ENCODE measurements at places on chromosomes 4 and X.

GRCh38 chr4:109611045-109611646 lies 51.1 kb downstream of the MCUB start:
- DNase-seq = no peak

DNA sequence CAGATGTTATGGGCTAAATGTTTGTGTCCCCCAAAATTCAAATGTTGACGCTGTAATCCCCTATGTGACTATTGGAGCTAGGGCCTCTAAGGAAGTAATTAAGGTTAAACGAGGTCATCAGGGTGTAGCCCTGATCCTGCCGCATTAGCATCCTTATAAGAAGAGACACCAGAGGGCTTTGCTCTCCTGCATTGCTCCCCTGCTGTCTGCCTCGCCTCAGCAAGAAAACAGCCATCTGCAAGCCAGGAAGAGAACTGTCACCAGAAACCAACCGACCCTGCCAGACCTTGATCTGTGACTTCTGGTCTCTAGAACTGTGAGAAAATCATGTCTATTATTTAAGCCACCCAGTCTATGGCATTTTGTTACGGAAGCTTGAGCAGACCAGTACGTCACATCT lies 331.9 kb downstream of the DCTD start:
- no peak for DNase-seq

DNA sequence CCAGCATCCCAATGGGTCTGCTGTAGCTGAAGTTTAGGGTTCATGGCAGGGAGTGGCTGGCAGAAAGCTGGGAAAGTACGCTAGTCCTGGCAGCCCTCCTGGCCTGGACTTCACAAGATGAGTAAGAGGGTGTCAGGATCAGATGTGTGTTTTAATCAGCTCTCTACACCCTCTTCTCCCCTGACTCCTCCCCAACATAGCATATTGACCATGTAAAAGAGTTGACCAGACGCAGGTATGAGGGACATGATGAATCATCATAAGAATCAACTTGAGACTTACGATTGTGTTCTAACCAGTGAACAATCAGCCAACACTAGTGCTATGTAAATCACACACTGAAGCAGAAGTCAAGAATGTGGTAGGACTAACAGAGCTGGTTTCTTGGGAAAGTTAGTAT lies 5.3 kb downstream of the SOWAHB start:
- DNase-seq = no peak

GRCh38 chr4:2934077-2934812 lies 29.0 kb downstream of the NOP14 start:
- DNase-seq = no peak

DNA sequence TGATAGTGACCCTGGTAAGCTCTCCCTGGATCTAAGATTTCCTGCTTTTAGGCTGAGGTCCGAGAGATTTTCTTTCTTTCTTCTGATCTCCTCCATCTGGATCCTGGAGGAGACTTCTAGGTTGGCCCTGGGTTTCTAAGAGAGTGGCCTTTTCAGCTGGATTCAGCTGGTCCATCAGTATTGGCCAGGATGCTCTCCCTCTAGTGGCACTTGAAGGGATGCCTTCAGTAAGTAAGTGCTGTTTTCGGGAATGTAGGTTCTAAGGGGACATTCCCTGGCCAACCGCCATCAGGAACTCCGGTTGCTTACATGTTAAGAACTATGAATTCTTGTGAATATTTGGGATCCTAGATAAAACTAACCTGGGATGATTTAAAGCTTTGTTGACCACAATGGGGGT lies 56.9 kb downstream of the SERTM2 start:
- DNase-seq = no peak

DNA sequence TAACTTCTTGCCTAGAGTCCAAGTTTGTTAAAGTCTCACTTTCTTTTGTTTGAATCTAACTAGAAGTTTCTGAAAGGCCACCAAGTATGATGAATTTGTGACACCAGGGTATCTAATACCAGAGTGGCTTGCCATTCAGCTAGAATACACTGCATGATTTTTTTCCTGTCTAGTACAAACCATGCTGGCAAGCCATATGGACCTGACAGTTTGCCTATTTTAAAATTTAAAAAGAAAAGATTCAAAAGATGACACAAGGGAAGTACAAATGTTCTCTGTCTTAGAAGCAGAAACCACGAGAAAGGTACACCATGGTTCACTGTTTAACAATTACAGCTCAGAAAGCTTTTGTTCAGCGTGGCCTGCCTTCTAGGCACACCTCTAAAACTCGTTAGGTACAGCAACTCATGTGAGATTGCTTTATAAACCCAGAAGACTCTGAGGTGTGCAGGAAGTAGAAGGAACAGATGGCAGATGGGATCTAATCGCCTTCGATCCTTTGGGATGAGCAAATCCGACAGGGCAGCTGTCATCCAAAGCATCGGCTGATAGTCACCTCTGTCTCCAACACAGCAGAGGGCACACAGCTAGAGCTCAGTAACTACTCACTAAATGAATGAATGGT lies 35.4 kb upstream of the CENPU start:
- DNase-seq = no peak

GRCh38 chr4:142402900-142403299 lies 443.2 kb downstream of the INPP4B start:
- no peak for DNase-seq

DNA sequence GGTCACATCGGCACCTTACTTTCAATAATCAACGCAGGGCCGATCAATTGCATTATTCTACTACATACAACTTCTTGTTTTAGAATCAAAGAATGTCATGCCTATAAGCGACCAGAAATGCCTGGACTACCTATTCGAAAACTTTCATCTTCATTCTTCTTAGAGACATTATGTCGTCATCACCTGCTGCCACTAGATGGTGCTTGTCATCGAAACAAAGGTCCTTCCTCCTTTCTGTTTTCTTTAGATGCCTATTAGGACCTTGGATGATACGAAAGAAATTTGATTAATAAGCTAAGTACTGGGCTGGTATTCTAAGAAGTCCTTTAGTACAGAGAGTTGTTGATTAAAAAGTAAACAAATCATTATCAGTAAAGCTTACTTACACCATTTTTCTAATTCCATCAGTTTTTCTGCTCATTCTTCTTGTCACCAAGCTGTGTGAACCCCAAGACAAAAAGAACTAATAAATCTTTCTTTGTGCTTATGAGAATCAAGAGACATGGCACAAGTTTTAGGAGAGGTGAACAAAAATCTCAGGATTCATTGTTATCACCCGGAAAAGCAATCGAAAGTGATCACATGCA lies 154.5 kb upstream of the SLC4A4 start:
- DNase-seq = no peak

GRCh38 chr4:80463509-80463908 lies 128.0 kb downstream of the CFAP299 start:
- DNase-seq = no peak

DNA sequence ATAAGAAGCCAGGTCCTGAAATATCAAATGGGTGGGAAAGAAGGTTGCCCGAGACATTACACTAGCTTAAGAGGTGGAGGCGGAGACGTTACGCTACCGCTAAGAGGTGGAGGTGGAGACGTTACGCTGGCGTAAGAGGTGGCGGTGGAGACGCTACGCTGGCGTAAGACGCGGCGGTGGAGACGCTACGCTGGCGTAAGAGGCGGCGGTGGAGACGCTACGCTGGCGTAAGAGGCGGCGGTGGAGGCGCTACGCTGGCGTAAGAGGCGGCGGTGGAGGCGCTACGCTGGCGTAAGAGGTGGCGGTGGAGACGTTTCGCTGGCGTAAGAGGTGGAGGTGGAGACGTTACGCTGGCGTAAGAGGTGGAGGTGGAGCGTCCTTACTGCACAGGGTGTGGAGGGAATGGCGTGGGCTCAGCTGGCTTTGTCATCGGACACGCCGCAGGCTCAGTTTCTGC lies 12.8 kb downstream of the CYP4V2 start:
- no peak for DNase-seq

GRCh38 chrX:30715976-30716375 lies 62.8 kb downstream of the GK start:
- DNase-seq = no peak

DNA sequence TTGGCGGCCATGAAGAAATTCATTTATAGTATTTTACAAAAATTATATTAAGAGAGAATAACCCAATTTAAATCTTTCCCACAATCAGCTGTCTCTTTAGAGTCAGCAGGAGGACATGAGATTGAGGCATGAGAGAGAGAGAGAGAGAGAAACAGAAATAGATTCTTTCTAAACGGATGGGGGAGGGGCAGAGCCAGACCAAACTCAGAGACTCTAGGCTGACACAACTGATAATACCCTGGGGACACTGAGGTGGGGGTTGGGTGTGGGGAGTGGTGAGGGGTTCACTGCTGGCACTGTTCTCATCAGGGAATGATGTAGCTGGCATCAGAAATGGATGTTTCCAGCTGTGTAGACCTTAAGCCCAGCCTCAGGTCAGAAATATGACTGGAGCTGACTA lies 20.5 kb upstream of the HOPX start:
- no peak for DNase-seq

DNA sequence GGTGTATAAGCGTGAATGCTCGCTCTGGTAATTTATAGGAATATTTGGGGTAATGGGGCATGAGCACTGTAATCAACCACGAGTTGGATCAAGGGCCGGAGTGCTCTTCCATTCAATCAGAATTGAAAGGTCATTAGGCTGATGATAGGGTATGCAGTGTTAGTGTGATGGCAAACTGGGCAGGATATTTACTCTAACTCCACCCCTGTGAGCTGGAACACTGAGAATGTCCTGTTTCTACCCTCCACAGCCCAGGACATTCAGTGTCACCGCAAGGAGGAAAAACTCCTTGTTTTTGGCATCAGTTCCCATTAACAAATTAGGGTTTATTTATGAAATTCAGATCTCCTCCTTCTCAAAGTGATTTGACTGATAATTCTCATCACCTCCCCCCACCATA lies 137.8 kb downstream of the HS6ST2 start:
- DNase-seq = no peak

- no peak for DNase-seq
These were observed 187.4 kb upstream of the TEX13C start for GRCh38 chrX:125132274-125132673.

GRCh38 chr4:153465615-153466080 lies 512 bp upstream of the TMEM131L start:
- no peak for DNase-seq

- DNase-seq = no peak
These were observed 50.3 kb downstream of the DKK2 start for GRCh38 chr4:106985830-106986229.

All from NCI-H2029 treated with DMSO at 0.1 percent for 48 hours (cell line).